Activated T-cell treated with anti-CD3 and anti-CD28 coated beads for 24 hours (primary cell): ENCODE measurements at places on chromosomes 1 and 21.

- no peak for DNase-seq
Measured at GRCh38 chr1:178684542-178685000, 40.5 kb upstream of the RALGPS2 start.

DNA sequence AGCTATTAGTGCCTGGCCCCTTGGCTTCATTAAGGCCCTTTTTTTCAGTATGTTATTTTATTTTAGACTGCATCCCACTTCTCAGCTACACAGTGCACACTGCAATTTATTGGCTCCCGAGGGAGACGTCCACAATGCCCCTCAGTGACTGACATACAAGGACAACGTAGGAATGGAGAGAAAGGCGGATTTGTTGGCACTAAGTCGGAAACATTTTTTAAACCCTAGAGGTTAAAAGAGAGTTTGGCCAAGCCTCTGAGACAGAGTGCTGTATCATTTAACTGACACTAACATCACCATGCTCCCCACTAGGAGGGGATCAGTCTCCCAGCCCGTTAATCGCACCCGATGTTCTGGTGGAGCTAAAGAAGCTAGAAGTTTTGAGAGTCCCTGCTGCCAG, 45.7 kb upstream of the FOXD3 start:
- no peak for DNase-seq

GRCh38 chr1:154844297-154844681, 25.8 kb downstream of the KCNN3 start:
- no peak for DNase-seq

GRCh38 chr1:30146448-30146847, 576.9 kb downstream of the MATN1 start:
- DNase-seq: no peak

- DNase-seq: no peak
Measured at GRCh38 chr1:44660176-44660575, 14.1 kb downstream of the TMEM53 start.
